ENCODE measurements at places on chromosomes 3 and 15. TPM values are rescaled to one million over a fixed set of nuclear protein-coding genes. Genes with fewer than 3 reads are reported as not detected.

The GABRA5 gene
- under 0.01 TPM for total RNA-seq

The GCNT3 gene
- 5.8 TPM for total RNA-seq

The NSUN3 gene
- 16.5 TPM for total RNA-seq

The ITIH1 gene
- total RNA-seq = not detected

The CCR8 gene
- not detected for total RNA-seq

The SCN11A gene
- total RNA-seq = 0.11 TPM

The LSMEM2 gene
- 0.13 TPM for total RNA-seq

The XCR1 gene
- total RNA-seq = not detected

The IGDCC3 gene
- not detected for total RNA-seq

The NAALADL2 gene
- total RNA-seq = 33.3 TPM

The UCN2 gene
- 0.13 TPM for total RNA-seq

The FBXO40 gene
- total RNA-seq = not detected

The ISLR2 gene
- total RNA-seq = not detected

The ZNF385D gene
- 26.8 TPM for total RNA-seq

The SLC38A3 gene
- 0.11 TPM for total RNA-seq

The PCLAF gene
- 56.4 TPM for total RNA-seq

The NAA80 gene
- 4.3 TPM for total RNA-seq

The SPINK8 gene
- not detected for total RNA-seq
